ENCODE measurements at places on chromosomes 4 and X.

DNA sequence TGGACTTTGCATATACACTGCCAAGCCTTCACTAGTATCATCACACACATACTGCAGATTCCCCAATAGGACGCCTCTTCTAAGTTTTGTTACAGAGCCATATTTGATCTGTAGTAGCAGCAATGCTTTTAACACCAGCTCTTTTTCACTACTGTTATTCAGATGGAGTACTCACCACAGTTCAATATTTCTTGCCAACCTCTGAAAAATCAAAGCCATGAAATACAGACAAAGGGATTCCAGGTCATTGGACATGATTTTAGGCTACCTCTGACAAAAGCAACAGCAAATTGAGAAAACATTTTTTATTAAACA, 390.7 kb upstream of the ADGRL3 start:
- no peak for DNase-seq

DNA sequence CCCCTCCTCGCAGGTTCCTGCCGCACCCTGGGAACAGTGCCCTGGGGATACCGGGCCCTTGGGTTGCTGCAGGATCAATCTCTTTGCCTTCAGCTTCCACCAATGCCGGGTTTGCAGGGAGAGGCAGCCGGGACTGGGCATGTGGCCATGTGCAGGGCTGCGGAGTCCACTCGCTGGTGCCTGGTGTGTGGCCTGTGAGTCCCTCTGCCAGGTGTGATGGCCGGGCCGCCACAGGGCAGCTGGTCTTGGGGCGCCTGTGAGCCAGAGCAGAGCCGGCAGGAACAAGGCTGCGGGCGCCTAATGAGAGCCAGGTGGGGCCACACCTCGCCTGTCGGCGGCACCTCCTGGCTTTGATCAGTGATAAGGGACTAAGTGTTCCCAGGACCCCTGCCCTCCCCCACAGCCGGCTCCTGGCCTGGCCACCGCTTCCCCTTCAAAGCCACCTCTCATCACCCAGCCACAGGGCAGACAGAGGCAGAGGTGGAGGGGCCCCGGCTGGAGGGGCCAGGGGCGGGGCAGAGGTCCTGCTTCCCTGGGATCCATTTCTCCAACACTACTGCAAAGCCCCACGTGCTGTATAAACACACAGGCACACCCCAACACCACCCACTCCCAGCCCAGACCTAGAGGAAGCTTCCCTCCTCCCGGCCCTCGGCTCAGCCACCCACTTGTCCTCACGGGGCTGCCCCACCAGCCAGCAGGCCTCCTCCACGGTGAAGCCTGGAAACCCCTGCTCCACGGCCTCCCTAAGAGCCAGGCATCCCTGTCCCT, 132.7 kb downstream of the CPZ start:
- DNase-seq = no peak

GRCh38 chr4:6900181-6900812, 9.3 kb upstream of the TBC1D14 start:
- DNase-seq = no peak

DNA sequence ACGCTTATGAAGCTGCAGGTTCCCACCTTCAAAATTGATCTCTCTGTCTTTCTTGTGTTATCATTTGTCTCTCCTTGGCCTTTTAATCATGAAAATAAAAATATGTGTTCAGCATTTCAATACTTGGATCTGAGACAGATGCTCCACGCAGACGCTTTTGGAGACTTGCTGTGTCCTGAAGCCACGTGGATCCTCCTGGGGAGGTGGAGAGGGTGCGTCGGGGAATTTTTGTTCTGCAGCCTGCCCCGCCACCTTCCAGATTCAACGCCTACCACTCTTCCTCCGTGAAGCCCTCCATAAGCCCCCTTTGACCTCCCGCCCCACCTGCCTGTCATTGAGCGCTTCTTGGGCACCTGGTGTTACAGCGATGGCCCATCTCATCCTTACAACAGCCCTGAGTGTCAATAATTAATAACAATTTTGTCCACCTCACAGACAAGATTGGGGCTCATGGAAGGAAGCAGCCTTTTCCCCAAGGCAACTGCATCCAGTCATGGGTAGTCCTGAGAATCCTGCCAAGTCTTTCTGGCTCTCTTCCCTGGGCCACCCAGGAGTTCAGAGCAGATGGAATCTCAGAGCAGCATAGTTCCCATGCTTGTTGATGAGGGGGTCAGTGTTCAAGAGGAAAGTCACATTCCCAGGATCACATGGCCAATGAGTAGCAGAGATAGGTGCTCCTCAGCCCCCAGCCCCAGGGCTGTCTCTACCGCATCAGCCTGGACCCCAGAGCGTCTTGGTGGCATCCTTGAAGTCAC, 172.6 kb upstream of the PSAPL1 start:
- DNase-seq = no peak

DNA sequence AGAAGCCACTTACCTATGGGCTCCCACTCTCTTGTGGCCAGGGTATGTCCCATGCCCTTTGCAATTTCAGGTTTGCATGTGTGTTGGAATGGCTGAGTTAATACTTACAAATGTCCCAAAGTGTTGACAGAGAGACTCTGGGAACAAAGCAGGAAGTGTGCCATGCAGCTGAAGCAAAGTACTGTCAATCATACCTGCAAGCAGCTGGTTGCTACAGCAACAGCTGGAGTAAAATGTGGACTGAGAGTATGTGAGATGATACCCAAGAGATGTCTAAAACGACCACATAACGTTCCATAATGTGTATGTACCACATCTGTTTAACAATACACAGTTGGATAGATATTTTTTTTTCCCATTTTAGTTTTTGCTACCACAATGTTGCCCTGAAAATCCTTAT, 82.8 kb upstream of the CAMK2D start:
- no peak for DNase-seq

GRCh38 chr4:18197467-18197866, 175.9 kb upstream of the LCORL start:
- DNase-seq = no peak

GRCh38 chr4:16192631-16193518, 33.4 kb downstream of the TAPT1 start:
- no peak for DNase-seq

- no peak for DNase-seq
These were observed 6.1 kb downstream of the NALF2 start for GRCh38 chrX:69510137-69510715.

DNA sequence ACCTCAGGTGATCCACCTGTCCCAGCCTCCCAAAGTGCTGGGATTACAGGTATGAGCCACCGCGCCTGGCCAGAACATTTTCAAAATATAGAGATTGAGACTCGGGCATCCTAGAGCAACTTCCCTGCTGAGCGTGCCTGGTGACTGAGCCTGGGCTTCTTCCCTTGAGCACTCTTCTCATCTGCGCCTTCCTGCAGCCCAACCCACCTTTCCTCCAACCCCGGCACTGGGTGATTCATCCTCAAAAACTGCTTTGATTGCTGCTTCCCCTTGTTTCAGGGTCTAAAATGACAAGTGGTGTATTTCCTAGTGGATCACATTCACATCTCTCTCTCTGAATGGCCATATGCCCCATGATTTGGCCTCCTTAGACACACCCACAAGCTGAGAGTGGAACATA, 37.8 kb downstream of the PHKA2 start:
- no peak for DNase-seq

- no peak for DNase-seq
These were observed 5.9 kb upstream of the ARSD start for GRCh38 chrX:2934715-2935710.

GRCh38 chrX:4690521-4690920, 977.1 kb upstream of the PRKX start:
- DNase-seq = no peak

- no peak for DNase-seq
These were observed 109.6 kb downstream of the TNIP2 start for GRCh38 chr4:2646396-2647149.

DNA sequence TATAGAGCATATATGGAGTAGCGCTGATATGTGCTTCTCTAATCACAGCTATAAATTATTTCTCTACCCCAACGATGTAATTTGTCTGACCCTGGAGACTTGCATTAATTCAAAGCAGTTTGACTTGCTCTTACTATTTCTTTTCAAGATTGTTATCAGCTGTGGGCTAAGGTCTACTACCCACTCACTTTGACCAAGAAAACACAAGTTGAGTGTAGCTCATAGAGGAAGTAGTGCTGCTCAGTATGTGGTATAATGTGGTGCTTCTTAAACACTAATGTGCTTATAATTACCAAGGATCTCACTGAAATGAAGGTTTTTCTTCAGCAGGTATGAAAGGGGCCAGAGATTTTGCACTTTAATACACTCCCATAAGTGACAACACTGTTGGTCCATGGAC, 70.1 kb downstream of the INPP4B start:
- DNase-seq = no peak

DNA sequence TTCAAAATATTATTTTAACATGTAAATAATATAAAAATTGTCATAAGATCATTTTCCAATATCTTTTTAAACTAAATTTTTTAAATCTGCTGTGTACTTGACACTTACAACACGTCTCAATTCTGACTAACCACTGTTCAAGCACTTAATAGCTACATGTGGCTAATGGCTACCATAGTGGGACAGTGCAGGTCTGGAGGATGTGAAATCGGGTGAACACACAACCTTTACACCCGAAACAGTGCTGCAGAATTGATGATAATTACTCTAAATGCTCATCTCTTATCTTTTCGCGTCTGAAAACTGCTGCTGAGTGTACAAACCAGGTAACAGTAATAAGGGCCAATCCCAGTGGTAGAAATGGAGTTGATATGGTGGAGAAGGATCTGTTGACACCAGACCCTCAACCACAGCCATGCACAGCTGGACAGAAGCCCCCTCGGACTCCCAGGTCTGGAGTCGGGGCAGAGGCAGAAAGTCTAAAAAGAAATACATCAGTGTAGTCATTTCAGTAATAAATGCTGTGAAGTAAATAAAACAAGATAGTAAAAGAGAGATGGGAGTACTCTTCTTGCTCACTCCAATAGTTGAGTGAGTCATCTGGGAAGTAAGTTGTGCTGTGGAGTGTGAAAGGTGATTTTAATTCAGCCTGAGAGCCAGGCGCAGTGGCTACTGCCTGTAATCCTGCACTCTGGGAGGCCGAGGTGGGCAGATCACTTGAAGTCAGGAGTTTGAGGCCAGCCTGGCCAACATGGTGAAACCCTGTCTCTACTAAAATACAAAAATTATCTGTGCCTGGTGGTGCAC, 150.0 kb downstream of the CBR4 start:
- no peak for DNase-seq

GRCh38 chrX:24498975-24499374, 33.9 kb downstream of the PDK3 start:
- DNase-seq = peak; percentile 5

GRCh38 chrX:13852001-13852695, 35.3 kb upstream of the GPM6B start:
- no peak for DNase-seq

DNA sequence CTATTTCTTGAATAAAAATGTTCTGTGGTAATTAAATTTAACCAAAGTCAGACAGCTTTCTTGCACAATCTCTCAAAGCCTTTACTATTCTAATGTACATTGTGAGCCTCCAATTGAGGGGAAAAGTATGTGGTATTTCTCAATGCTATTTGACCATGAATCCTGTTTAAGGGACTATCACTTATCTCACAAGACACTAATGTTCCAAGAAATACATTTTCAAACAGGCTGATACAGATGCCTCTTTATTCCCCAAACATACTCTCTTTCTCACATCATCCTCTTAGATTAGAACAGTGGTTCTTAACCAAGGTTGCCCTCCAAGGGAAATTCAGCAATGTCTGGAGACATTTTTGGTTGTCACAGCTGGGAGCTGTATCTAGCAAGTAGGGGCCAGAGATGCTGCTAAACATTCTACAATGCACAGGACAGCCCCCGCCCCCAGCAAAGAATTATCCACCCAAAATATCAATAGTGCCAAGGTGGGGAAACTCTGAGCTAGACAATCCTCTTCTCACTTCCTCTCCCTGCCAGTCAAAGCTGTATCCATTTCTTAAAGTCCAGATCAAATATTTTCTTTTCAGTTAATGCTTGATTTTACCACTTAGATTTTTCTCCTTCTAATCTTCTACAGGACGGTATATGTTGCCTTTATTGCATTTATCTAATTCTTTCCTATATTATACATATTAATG, 129.2 kb upstream of the TRIM2 start:
- no peak for DNase-seq

DNA sequence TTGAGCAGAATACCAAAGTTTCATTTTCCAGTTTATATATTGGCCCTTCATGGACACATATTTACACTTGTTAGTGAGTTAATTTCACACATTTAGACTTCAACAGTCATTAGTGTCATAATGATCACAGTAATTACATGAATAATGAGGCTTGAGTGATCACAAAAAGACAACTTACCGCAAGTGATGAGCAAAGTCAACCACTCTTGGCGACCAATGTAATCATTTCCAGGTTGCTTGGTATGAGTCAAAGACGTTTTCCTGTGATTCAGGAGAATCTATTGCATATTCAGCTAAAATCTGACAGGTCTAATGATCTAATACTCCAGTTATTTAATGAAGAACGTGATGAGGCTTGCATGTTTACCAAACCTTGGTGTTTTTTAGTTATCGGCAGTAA, 407.9 kb upstream of the TENM3 start:
- peak; percentile 63 for DNase-seq

DNA sequence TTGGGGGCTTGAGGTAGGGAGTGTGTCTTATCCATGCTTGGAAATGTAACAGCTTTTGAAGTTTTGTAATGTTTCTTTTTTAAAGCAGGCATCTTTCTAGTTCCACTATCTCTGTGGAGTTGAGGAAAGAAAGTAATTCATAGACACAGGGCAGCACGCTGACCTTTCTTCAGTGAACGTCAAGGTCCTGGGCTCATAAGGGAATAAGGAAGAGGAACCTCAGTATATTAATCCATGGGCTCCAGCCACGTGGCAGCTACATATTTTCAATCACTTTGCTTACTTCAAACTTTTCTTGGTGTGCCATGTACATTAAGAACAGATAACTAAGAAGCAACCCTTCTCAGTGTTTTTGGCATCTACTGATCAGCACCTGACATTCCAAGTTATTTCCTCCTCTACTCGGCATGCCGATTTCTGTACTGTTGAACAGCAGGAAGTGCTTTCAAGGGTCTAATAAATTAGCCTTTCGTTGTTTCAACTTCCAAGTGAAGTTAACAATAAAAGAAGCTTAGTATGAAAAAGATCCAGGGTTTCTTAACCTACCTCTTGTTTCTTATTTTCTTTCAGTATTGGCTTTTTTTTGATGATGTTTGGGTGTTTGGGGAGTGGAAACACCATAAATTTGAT, 88.2 kb downstream of the SORBS2 start:
- no peak for DNase-seq

DNA sequence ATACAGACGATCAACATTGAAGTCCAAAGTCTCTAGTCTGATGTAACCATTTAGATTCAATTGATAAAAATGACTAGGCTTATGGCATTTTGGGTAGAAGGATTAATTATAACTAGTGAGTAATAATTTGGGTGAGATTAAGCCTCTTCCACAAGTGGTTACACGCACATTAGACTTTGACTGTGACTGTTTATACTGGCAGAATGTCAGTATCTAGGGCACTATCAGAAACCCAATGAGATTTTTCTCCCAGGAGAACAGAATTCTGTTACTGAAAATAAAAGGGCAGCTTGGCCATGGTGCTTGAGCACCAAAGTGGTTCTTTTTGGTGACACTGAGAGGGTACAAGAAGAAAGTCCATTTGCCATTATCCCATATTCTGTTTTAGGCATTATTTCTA, 3.3 kb downstream of the PLS3 start:
- DNase-seq = no peak

- DNase-seq = no peak
These were observed 58.5 kb upstream of the TTC29 start for GRCh38 chr4:147003956-147004809.

GRCh38 chrX:19750028-19750782, 137.2 kb downstream of the SH3KBP1 start:
- peak; percentile 16 for DNase-seq

- DNase-seq = no peak
These were observed 10.9 kb downstream of the RASGEF1B start for GRCh38 chr4:81460834-81461233.

- DNase-seq = no peak
These were observed 96.2 kb upstream of the CCSER1 start for GRCh38 chr4:90030953-90031352.
